ENCODE measurements at places on chromosomes 7 and 10.

- no peak for ATAC-seq
Observed at GRCh38 chr10:112308125-112308502, 24.9 kb downstream of the TECTB start.

- ATAC-seq = no peak
Observed at GRCh38 chr7:31456646-31457368, 57.1 kb upstream of the ITPRID1 start.

DNA sequence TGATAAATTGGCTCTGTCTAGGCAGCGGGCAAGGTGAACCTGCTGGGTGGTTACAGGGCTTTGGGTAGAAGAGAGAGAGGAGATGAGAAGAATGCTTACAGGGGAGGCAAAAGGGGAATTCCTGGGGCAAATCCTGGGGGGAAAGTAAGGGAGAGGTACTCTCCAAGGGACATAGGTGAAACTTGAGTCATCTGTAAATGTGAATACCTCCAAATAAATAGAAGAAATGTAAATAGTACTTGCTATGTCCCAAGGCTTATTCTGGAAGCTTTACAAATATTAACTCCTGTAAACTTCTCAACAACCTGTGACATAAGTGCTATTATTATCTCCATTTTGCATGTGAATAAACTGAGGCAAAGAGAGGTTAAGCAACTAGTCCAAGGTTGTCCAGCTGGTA lies 57.7 kb upstream of the CDK13 start:
- ATAC-seq = no peak

GRCh38 chr10:49356944-49357343 lies 38.9 kb downstream of the DRGX start:
- no peak for ATAC-seq

GRCh38 chr10:60541451-60541850 lies 151.8 kb upstream of the ANK3 start:
- ATAC-seq = no peak

GRCh38 chr10:88890681-88891381 lies 10.8 kb downstream of the STAMBPL1 start:
- ATAC-seq = no peak

DNA sequence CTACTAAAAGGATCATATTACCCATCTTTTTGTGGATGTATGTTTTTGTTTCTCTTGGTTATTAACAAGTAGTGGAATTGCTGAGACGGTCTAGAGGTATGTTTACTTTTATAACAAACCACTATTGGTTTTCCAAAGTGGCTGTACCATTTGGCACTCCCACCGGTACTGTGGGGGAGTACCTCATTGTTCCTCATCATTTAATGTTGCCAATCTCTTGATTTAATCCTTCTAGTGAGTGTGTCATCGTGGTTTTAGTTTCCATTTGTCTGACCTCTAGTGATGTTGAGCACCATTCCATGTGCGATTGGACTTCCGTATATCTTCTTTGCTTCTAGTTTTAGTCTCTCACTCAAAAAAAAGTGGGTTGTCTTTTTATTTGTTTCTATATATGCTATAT lies 50.4 kb downstream of the RBM33 start:
- no peak for ATAC-seq

GRCh38 chr7:94344826-94345225 lies 49.9 kb upstream of the COL1A2 start:
- no peak for ATAC-seq

DNA sequence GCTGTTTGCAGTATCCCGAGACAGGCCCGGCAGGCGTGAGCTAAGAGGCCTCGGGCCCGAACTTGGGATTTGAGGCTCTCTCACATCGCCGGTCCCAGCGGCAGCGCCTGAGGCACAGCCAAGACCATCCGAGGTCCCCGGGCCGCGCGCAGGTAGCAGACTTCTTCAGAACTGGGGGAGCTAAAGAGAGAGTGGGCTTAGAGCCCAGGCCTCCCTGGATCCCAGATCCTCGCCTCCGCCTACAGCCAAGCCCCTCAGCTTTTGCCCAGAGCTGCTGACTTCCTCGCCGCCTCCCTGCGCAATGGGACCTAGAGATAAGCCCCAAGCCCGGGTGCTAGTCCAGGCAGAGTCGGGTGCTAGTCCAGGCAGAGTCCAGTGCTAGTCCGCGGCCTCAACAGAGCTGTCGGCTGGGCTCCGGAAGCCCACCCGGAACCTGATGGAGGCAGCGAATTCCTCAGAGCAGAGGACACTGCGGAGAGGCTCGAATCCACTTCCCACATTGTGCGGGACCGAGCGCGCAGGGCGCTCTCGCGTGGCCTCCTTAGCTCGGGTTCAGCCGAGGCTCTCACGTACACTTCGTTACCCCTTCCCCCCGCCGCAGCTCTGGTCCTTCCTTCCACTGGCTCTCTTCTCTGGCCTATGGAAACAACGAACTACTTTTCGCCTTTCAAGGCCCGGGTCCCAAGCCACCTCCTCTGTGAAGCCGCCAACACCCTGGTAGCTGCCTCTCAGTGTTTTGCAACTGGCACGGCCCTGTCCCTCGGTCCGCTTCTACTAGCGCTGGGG lies 5.8 kb downstream of the LBX1 start:
- no peak for ATAC-seq

GRCh38 chr10:3045471-3046209 lies 21.7 kb upstream of the PFKP start:
- no peak for ATAC-seq

DNA sequence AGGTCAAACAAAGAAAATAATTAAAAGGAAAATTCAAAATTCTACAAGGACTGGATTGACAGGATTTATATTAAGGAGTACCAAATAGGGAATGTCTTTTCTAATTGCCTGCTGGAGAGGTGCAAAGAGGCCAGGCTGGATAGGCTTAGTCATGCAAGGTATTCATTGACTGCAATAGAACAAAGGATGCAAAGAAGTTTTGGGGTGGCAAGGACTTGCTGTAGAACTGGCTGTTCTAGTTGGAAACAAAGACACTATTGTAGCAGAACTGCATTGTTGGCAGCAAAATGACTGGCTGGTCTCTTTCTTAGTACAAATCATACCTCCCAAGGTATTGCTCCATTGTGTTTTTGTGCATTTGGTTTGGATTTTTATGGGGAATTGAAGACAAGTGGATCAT lies 10.1 kb downstream of the ITGB8 start:
- ATAC-seq = no peak

GRCh38 chr7:14420768-14421167 lies 431.3 kb upstream of the ETV1 start:
- no peak for ATAC-seq

DNA sequence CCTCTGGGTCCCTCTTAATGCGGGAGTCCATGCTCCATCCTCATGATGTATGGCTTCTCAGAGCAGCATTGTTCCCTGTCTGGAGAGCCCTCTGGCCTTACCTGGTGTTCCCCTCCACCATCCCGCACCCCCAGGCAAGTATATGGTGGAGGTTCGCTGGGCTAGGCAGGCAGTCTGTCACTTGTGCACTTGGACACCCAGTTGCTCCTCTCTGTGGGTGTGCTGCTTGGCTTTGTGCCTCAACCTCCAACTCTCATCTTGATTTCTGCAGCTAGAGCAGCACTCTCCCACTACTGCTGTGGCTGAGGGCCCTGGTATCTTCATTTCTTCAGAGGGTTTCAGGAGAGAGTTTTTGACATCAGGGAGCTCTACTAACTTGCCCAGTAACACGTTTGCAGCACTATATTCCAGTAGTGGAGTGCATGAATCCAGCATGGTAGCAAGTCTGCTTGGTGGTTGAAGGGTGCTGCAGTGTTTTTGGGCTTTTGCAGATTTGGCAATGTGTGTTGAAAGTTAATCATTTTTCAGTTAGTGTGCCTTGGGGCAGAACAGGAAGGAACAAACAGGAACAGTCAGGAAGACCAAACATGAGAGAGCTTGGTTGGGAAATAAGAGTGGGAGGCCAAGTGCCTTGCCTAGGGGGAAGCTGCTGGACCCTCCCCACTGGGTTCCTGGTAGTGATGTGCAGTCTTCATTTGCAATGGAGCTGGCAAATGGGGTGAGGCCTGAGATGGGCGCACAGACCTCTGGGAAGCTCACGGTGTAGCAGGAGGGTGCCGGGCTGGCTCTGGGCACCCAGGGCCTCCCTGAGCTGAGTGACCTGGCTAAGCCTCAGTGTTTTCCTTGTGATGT lies 37.4 kb downstream of the TSPAN14 start:
- no peak for ATAC-seq

DNA sequence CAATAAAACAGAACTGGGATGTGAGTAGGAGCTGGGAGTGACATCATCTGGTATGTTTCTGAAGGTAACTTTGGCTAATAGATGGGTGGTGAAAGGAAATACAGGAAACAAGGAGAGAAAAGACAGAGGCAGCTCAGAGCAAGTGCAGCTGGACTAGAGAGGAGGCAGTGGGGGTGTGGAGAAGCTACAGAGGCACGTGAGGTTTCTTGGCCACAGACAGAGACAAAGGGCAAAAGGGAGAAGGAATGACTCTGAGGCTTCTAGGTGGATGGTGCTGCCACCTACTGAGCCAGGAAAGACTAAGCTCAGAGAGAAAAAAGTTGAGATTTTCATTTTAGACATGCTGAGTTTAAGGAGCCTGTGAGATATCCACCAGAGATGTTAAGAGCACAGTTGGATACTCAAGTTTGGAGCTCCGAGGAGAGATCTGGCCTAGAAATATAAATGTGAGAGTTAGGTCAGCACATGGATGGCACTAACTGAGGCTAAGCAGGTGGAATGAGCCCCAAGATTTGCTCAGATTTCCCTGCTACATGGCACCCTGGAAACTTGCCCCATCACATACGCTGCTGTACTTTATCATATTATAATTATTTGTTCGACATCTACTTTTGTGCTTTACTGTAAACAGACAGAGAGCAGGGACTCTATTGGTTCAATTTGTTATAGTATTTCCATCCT lies 293.0 kb upstream of the IMMP2L start:
- peak; percentile 60 for ATAC-seq

DNA sequence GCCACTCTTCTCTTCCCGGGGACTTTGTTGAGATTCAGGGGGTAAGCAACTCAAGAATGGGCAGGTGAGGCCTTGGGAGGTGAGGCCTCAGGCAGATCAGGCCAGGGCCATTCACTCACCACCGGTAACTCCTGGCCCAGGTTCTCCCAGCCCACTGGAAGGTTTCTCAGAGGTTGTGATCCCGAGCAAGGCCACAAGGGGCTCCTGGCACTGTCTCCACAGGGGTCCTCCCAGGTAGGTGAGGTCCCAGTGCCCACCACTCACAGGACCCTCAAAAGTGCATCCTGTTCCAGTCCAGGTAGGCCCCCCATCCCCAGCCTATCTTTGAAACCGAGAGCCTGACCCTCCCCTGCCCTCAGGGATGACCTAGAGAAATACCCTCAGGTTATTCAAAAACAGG lies 236.1 kb downstream of the BUB3 start:
- ATAC-seq = no peak

DNA sequence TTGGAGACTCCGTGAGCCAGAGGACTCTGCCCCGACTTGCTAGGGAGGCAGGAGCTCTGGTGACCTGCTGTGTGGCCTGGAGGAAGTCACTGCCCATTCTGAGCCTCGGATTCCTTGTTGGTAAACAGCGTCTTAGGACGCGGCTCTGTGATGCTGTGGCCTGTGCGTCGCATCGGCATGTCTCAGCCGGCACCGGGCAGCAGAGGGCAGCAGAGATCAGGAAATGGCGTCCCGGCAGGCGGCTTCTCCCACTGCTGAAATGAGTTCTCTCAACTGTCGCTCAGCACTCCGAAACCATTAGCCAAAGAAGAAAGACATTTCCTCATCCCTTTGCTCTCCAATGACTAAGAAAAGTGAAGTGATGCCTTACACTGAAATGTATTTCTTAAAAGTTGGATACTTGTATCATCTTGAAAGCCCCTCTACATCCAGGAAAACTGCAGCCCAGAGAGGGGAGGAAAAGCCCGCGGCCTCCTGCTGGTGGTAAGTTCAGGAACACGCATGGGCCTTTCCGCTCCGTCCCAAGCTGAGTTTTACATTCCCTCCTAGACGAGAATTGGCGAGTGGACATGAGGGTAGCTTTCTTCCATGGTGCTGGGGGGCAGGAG lies 91.7 kb downstream of the WDR11 start:
- peak; percentile 86 for ATAC-seq

DNA sequence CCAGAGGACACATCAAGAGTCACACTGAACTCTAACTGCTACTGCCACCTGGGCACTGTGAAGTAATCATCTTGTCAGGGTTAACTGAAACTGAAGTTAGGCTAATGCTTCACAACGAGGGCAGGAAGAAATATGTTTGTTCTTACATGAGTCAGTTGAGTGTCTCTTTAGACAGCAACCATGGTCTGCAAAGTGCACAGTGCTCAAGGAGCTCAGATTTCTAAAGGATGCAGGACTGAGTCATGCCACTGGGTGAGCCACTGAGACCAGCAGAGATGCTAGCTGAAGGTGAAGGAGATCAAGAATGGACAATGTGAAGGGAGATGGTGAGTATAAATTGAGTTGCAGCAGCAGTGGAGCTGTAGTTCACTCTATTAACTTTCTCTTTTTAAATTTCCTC lies 76.0 kb upstream of the CTTNBP2 start:
- ATAC-seq = no peak

GRCh38 chr10:13404791-13405190 lies 56.7 kb upstream of the SEPHS1 start:
- no peak for ATAC-seq

- ATAC-seq = no peak
Observed at GRCh38 chr7:28731092-28731658, 227.0 kb downstream of the TRIL start.

- no peak for ATAC-seq
Observed at GRCh38 chr10:47045331-47045861, 134.2 kb downstream of the PTPN20 start.

DNA sequence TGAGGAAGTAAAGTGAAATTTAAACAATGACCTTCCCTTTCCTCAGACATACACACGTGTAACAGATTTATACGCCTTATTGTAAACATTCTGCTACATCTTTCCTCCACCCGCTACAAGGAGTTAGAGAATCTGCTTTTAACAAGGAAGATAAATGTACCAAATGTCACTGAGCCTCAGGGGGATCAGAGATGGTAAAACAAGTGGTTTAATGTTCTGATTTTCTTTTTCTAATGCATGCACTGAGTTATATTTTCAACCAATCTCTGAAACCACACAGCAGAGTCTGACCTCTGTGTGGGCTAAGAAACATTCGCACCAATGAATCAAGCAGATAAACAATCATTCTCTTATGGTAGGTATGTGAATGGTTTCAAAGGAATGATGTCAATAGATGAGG lies 599.5 kb downstream of the ARL4A start:
- no peak for ATAC-seq

DNA sequence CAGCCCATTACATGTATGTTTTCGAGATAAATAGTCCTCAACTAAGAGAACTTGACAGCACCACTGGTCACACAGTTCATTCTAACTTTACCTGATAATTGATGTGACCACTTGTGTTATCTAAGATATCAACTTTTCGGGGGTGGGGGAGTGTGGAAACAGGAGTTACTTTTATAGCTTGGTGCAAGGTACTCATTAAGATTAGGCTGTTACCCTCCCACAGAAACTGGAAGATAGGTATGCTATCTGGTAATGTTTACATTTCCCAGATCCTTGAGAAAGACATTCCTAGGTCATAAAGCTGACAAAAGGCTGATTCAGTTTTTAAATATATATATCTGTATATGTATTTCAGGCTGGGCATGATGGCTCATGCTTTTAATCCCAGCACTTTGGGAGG lies 11.1 kb downstream of the ERVW-1 start:
- no peak for ATAC-seq

- no peak for ATAC-seq
Observed at GRCh38 chr7:121026159-121026558, 37.6 kb downstream of the CPED1 start.
